Sciatic nerve (tissue), 2 donors: ENCODE measurements at places on chromosomes 12 and 14.

DNA sequence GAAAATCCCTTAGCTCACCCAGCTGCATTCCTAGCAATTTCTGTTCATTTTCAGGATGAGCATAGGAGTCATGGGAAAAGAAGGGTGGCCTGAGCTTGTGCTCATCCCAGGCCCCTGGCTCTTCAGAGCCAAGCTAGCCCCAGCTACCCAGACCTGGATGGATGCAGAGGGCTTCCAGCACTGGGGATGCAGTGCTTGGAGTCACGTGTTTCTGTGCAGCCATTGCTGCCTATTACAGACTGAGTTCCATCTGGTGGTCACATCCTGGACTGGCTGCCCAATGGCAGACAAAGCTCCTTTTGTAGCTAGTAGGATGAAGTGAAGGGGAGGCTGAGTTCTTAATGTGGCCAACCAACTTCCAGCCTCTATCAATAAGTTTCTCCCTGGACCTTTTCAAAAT, 54.2 kb upstream of the JDP2 start:
- DNase-seq = no peak

GRCh38 chr12:52537101-52537500, 15.8 kb downstream of the KRT71 start:
- no peak for DNase-seq

DNA sequence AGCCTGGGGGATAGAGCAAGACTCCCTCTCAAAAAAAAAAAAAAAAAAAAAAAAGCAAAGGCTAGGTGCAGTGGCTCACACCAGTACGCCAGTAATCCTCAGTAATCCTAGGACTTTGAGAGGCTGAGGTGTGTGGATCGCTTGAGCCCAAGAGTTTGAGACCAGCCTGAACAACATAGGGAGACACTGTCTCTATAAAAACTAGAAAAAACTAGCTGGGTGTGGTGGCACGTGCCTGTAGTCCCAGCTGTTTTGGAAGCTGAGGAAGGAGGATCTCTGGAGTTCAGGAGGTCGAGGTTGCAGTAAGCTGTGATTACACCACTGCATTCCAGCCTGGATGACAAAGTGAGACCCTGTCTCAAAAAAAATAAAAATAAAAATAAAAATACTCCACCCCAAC, 8.9 kb upstream of the RBM25 start:
- no peak for DNase-seq

DNA sequence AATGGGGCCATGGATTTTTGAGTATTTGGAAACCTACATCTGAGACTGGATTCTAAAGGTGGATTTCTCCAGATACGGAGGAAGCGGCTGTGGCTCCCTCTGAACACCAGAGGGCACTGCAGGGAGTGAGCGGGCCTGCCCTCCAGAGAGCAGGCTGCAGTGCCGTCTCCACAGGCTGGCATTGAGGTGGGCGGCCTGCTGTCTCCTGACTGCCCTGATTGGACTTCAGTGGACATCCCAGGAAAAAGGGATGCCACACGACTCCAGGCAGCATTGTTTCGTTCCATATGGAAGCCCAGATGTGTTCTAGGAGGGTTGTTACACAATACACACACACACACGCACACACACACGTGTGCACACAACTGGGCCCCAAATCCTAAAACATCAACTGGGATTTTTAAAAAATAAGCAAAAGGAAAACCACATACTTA, 20.9 kb upstream of the ANO2 start:
- DNase-seq = peak; percentile 72

- DNase-seq = no peak
Measured at GRCh38 chr14:72498646-72499045, 395.3 kb downstream of the DPF3 start.

DNA sequence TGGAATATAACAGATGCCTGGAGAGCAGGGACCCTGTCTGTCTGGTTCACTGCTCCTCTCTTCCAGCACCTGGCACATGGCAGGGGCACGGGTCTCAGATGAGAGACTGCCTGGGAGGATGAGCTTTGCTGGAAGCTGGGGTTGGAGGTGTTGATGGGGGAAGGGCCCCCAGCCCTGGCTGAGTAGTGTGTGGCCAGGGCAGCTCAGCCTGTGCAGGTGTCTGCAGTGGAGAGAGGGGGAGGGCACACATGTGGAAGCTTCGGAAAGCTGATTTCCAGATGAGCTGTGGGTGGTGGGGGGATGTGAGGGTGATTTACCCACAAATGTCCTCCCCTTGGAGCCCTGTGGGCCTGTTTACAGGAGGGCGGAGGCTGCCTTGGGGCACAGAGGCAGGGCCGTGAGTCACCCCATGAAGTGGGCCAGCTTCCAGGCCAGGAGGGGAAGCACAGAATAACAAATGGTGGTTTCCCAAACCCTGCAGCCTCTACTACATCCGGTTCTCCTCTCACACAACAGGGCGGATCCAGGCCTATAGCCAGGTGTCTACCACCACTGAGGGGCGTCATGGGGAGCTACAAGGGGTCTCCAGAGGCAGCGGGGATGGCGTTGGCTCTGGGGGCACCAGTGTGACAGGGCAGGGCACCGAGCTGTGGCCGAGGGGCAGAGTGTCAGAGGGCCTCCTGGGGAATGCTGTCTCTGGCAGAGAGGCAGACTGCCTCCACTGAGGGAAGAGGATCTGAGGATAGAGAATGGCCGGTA, 11.0 kb downstream of the KRT7 start:
- DNase-seq = peak; percentile 81

- DNase-seq = no peak
Measured at GRCh38 chr12:25089738-25090137, 105.2 kb downstream of the DNAI7 start.

GRCh38 chr12:12127304-12127703, 56.6 kb downstream of the BCL2L14 start:
- DNase-seq = no peak

DNA sequence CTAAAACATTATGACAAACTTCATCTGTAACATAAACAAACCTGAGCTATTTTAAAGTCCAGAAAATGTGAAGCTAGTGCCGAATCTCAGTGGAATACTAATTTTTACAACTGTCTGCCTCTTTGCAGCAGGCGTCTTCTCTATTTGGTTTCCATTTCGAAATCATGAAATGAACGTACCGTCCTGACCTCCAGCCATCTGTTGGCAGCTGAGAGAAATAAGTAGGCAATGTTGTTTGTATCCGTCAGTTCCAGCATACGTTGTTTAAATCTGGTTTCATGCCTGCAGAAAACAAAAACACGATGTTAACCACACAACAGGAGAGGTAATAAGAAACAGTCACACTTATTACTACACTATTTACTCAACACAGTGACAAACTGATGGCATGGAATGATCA, 54.3 kb upstream of the KCNJ8 start:
- DNase-seq = no peak

DNA sequence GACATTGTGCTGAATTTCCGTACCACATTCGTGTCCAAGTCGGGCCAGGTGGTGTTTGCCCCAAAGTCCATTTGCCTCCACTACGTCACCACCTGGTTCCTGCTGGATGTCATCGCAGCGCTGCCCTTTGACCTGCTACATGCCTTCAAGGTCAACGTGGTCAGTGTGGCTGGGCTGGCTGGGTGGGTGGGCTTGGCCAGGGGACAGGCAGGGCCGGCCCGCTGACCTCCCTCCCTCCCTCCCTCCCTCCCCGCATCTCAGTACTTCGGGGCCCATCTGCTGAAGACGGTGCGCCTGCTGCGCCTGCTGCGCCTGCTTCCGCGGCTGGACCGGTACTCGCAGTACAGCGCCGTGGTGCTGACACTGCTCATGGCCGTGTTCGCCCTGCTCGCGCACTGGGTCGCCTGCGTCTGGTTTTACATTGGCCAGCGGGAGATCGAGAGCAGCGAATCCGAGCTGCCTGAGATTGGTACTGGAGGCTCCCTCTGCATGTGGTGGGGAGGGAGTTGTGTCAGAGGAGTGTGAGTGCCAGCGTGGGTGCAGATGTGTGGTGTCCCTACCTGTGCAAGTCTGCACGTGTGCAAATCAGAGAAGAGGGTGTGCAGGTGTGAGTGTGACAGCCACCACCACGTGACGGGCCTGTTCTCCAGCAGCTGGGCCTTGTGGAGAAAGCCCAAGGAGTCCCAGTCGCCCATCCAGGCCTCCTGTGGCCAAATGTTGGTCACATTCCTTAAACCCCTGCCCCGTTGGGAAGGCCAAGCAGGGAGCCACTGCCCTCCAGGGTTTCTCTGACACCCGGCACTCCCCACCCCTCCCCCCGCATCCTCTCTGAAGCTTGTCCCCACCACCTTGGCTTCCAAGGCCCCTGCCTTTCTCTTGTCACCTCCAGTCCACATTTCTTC, 5.3 kb downstream of the KCNH3 start:
- DNase-seq = no peak

DNA sequence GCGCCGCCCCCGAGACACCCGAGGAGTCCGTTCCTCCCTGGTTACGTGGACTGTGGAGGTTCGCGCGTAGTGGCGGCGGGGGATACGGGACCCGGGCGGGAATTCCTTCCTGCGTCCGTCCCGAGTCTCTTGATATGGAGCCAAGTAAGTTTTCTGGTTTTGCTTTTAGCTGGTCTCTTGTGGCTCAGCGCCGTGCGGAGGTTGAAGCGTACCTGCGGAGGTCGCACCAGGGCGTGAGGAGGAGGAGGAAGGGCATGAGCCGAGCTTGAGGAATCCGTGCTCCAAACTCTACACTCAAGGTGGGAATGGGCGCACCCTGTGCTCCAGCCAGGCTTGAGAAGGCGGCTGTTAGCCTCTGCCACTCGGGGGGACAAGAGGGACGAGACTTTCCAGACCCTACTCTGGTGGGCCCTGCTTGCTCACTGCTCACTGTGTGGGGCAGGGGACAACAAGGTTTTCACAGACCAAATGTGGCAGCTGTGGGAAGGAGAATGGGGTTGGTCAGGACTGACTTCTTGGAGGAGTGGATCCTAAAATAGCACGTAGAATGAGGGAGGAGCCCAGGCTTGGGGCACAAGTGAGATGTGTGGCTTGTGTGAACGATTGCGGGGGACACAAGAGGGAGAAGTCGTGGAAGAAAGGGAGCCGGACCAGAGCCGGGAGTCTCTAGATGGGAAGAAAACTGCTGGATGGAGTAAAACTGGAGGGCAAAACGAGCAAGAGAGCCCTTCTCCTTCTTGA, 577 bp downstream of the ATG101 start:
- no peak for DNase-seq

DNA sequence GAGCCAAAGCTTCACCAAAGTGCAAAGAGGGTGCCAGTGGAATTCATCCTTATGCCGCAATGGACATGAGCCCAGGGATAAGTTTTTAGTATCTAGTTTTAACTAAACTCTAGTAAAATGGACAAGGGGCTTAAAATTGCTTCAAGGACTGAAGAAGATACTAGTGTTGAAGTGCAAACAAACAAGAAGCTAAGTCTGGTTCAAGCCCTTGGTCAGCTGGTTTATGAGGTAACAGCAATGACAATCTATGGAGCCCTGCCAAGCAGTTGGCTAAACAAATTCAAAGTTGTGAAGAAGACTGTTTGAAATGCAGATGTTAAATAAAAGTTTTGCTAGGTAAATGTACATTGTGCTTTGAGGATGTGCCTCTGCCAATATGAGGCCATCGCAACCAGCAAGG, 209.4 kb downstream of the KTN1 start:
- DNase-seq = no peak

GRCh38 chr12:62190689-62191490, 69.3 kb upstream of the USP15 start:
- no peak for DNase-seq

- DNase-seq = no peak
Measured at GRCh38 chr12:51536159-51536558, 54.9 kb upstream of the SCN8A start.

DNA sequence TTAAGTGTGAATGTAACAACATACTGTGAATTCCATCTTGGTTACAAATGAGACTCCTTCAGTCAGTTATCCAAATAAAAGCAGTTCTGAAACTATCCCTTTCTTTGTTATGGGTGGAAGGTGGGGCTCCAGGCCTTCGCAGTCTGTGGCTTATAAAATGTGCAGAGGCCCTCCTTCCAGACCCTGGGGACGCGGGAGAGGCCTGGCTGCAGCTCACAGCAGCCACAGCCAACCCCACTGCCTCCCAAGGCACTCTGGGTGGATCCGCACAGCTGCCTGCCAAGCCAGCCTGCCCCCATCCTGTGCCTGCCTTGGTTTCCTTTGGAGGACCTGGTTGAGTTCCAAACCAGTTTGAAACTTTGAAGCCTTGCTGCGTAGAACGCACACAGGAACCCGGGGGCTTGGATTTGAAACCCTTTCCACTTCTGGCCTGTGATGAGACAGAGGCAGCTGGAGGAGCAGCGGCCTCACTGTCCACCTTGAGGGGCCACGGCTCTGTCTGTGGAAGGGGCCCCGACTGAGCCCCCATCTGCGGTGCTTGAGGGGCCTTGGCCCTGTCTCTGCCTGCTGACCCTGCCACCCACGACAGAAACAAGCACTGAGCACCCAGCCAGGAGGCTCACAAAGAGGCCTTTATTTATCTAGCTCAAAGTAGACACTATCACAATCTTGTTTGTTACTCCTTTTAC, 30.4 kb downstream of the CCNK start:
- DNase-seq = peak; percentile 82

- no peak for DNase-seq
Measured at GRCh38 chr12:39426636-39427240, 16.2 kb downstream of the KIF21A start.

DNA sequence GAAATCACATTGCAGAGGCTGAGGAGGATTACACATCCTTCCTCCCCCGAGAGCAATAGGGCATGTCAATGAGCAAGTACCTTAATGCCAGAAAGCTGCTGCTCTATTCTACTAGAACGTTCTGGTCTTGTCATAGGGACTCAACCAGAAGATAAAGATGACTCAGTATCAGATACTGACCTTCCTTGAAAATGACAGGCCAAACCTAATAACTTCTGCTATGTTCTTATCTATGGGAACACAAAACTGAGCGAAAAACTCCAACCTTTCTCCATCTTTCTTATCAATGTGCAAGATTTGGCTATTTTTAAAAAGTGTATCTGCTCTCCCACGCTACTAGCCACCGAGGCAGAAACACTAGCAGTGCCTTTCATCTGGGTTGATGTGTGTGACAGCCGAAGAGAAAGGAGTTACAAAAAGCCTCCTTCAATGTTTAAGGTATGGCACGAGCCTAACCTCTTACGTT, 5.5 kb downstream of the CCDC92 start:
- no peak for DNase-seq

DNA sequence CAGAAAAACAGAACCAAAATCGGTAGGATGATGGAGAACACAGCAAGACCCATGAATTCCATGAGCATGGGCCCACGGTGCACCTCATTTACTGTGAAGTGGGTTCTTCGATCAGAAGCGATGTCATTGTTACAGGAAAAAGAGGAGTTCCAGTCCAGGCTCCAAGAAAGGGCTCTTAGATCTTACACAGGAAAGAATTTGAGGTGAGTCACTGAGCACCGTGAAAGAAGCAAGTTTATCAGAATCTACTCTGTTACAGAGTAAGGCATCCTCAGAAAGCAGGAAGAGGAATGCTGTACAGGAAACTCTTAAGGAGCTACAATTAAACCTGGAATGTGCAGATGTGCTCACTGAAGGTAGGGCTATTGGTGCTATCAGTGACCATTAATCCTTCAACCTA, 11.6 kb upstream of the CHFR start:
- DNase-seq = no peak

GRCh38 chr12:45909041-45909713, 81.2 kb downstream of the SCAF11 start:
- no peak for DNase-seq

GRCh38 chr14:30621354-30621939, 672 bp upstream of the SCFD1 start:
- no peak for DNase-seq

- no peak for DNase-seq
Measured at GRCh38 chr12:103851127-103851526, 10.1 kb upstream of the NT5DC3 start.

GRCh38 chr12:124836759-124837158, 26.9 kb downstream of the SCARB1 start:
- no peak for DNase-seq
